Tongue (tissue), 3 donors: ENCODE measurements at places on chromosomes 5 and 9. TPM values are rescaled to one million over a fixed set of nuclear protein-coding genes. Genes with fewer than 3 reads are reported as not detected.

GRCh38 chr9:114174876-114175771 is 19.8 kb downstream of the COL27A1 start:
- peak; percentile 88 for DNase-seq

Gene NRARP
- 18.8 TPM for total RNA-seq

GRCh38 chr9:21336457-21336856 is 1.3 kb upstream of the KLHL9 start:
- DNase-seq: no peak

Gene SLC4A9
- 1.6 TPM for total RNA-seq

Gene B4GALT7
- total RNA-seq: 14.5 TPM

- no peak for DNase-seq
These were observed 19.9 kb downstream of the IFNW1 start for GRCh38 chr9:21121595-21122251.
